ENCODE measurements at places on chromosomes 13 and 19.

DNA sequence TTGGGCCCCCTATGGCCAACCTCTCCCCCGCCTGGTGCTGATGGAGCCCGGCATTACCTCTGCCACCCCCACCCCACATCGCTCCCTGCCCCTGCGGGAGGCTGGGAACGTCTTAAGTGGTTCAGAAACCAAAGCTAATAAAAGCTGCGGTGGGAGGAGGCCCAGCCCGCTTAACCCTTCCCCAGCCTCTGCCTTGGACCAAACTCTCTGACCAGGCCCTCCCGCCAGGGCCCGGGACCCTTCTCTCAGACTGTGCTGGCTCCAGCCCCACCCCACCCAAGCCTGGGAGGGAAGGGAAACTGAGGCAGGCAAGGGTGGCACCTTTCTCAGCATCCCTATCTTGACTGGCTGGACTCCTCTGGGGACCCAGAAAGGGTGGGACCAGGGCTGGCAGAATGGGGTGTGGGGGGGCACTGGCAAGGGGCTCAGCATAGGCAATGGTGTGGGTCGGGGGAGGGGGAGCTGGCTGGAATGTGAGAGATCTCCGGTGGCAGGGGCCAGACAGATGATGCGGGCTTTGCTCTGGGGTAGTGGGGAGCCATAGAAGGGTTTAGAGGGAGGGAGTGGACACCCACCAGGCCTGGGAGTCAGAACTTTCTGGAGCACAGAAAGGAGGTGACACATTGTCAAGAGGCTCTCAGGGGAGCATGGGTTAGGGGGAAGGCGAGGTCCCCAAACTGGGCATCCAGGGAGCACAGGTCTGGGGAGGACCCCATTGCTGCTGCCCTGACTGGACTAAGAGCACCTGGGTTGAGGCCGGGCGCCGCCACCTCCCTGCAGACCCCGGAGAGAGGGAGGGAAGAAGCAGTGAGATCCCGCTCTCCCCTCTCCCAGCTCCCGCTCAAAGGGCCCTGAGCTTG lies 21.9 kb downstream of the SMIM24 start:
- no peak for DNase-seq

GRCh38 chr19:38977445-38978325 lies 2.1 kb upstream of the FBXO17 start:
- peak; percentile 55 for DNase-seq

- peak; percentile 32 for DNase-seq
These were observed 115.1 kb downstream of the KCNRG start for GRCh38 chr13:50130123-50130946.

DNA sequence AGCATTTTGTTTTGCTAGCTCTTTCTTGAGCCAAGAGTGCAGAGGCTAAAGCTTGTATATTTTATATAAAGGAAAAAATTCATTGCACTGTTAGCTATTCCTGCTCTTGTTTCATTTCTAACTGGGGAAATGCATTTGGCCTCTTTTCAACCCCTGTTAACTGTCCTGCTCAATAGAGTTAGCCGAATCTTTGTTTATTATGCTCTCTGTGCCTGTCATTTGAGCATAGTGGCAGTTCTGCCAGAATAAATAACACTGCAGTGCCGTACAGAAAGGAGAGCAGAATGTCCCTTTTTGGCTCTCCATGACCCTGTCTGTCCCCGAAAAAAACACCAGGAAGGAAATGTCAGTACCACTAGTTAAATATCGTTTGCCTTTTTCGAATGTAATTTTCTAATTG lies 350.8 kb downstream of the MYO16 start:
- DNase-seq: no peak

- DNase-seq: no peak
These were observed 7.9 kb downstream of the LRP3 start for GRCh38 chr19:33201886-33202545.

GRCh38 chr13:111114362-111115060 lies 599 bp upstream of the ARHGEF7 start:
- DNase-seq: peak; percentile 21

GRCh38 chr19:46946611-46947238 lies 72.9 kb upstream of the NPAS1 start:
- DNase-seq: no peak

DNA sequence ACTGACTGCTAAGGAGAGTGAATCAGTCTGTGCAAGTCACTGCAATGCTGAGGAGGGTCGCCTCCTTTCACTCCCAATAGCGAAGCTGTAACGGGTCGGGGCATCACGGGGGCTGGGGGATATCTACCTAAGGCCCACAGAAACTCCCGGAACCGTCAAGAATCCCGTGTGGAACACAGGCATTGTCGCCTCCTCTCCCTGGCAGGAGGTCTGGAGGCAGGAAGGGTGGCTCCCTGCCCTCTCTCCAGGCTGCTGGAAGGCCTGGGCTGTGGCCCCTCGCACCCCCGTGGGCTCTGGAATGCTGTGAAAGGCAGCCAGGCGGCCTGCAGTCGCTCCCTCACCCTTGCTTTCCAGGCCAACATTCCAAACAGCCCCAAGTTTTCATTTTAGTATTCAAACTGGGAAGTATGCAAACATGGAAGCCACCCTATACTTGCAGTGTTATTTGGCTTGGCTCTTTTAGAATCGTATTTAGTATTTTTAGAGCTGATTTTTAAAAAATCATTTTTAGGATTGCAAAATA lies 109.4 kb downstream of the CRYL1 start:
- no peak for DNase-seq

DNA sequence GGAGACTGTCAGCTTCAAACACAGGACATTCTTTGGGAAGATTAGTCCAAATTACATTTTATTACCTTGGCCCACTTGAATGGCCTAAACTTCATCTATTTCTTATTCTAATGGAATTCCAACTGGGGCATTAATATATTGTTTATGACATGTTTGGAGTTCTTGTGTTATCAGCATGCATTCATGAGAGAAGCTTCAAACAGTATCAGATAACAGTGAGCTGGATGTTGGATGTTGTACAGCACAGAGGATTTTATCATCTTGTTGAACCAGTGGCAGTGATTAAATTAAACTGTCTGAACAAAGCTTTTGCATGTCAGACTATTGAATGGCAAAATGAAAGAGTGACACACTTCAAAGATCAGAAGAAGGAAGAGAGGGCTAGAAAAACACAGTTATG lies 50.0 kb downstream of the MZT1 start:
- DNase-seq: no peak

DNA sequence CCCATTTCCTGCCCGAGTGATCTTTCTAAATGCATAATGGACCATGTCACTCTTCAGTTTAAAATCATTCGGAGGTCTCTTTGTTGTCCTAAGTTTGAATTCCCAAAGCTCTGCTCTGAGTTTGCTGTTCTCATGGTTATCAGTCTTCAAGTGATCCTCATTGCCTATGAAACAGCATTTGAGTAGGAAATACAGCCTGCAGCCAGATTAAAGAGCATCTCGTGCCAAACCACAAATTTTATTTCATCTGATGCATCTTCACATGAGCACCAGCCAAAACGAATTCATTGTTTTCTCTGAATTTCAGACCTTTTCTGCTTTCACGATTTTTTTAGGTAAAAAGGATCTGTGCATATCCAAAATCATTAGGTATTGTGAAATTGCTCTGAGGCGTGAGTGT lies 299.6 kb downstream of the TDRD3 start:
- no peak for DNase-seq

DNA sequence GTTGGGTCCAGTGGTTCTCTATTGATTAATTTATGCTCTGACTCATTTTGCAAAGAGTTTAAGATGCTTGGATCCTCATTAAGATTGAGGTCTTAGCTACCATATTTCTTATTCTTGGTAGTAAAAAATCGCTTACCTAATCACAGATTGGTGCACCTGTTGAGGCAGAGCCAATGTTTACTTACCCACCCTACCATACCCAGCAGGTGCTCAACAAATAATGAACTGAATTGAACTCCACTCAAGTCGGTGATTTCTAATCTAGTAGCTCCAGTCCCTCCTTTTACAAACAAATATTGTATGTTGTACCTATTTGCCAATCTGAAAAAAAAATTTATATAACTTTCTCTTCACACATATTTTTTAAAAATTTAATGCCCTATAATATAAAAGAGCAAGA lies 361.0 kb downstream of the FGF14 start:
- DNase-seq: no peak

GRCh38 chr19:47848823-47849473 lies 10.1 kb upstream of the TPRX2 start:
- no peak for DNase-seq

- DNase-seq: no peak
These were observed 235.7 kb upstream of the RXFP2 start for GRCh38 chr13:31503626-31504025.

DNA sequence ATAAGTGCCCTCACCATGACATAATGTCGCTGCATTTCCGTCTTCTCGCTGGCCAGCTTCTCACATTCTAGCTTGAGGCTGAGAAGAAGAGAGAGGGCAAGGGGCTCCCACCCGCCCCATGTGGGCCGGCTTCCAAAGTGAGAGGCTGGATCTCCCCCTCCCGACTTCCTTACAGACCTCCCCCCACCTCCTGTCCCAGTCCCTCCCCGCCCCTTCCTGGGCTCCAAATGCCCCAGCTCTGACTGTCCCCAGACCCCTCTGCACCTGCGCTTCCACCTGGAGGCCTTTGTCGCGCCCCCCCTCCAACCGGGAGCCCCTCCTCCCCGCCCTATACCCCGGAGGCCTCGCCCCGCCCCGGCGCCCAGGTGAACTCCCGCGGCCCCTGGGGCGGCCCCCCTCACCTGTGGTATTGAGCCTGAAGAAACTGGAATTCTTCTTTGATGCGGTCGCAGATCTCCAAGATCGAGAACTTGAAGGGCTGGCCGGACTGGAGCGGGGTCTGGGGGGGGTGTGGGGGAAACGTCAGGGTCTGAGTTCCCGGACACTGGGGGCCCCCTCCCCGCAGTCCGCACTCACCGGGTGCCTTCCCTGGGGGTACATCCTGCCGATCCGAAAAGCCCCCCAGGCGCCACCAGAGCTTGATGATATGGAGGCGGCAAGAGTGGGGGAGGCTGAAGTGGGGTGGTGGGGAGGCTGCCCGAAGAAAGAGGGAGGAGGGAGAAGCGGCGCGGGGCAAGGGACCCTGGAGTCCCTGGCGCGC lies 595 bp downstream of the TLE2 start:
- no peak for DNase-seq
